ENCODE measurements at places on chromosomes 5 and 9.
A peak's percentile ranks its signal among the peaks of the same experiment; 100 is the strongest.

DNA sequence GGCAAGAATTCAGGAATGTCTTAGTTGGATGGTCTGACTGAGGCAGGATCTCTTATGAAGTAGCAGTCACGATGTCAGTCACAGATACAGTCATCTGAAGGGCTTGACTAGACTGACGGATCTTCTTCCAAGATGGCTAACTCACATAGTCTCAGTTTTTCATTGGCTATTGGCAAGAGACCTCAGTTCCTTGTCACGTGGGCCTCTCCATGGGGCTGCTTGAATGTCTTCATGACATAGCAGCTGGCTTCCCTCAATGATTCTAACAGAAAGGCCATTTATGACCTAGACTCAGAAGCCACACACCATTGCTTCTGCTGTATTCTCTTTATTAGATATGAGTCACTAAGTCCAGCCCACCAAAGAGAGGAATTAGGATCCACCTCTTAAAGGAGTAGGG, 4.7 kb downstream of the APC start:
- no peak for DNase-seq

- peak; percentile 83 for DNase-seq
Measured at GRCh38 chr9:34701023-34701768, 8.7 kb downstream of the CCL21 start.

- no peak for DNase-seq
Measured at GRCh38 chr5:91206734-91207133, 176.4 kb downstream of the ARRDC3 start.

GRCh38 chr5:150058480-150059126, 27.8 kb downstream of the CSF1R start:
- DNase-seq, result no peak

DNA sequence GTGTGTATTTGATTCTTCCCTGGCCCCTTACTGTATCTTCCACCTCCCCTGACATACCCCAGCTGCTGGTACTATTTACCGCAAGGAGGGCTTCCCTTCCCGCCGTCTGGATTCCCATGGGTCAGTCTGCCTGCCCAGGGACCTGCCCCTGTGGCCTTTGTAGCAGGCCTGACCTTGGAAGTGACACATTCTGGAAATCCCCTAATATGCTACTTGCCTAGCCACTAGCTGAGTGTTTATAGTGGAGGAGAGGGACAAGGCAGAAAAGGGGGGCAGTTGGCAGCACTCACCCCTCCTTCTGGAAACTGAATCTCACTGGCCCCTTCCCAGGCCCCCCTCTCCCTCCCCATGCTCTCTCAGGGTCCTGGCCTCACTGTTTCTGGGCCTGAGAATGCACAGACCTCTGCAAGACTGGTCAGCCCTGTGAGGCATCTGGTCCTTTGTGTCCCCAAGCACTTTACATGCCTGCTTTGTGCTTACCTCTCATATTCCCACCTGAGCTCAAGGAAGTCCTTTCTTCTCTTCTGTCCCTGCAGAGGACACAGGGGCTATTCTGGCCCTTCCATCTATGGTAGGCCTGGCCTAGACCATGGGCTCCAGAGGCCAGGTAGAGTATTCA, 8.2 kb upstream of the CCL21 start:
- DNase-seq, result no peak

DNA sequence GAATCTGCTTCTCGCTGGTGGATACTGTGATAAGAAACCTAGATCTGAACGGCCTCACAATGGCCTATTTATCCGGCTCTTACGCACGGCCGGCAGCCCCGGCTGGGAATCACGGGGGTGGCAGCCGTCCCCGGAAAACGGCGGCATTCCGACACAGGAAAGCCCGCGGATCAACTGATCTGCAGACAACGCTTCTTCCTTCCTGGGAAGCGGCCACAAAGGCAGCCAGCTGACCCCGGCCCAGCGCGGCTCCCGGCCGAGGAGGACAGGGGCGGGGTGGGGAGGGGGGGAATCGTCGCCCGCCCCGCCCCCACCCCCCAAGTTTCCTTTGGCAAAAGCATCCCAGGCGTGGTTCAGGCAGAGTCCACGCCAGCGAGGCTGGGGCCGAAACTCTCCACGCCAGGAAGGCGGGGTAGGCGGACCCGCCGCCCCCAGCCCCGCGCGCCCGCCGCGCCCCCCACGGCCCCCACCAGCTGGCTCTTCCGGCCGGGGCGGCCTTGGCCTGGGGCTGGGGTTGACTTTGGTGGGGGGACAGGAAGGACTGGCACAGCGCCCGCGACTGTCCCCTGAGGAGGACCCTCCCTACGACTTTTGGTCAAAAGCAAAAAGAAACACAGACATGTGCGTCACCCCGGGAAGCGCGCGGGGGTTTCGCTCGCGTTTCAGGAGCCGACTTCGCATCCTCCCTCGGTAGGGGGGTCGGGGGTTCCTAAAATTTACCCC, 247.7 kb upstream of the ANKRD55 start:
- peak; percentile 11 for DNase-seq

GRCh38 chr5:89064054-89064453, 181.1 kb upstream of the MEF2C start:
- no peak for DNase-seq

GRCh38 chr5:17339841-17340240, 122.4 kb downstream of the BASP1 start:
- DNase-seq, result no peak

- DNase-seq, result no peak
Measured at GRCh38 chr5:79042188-79042587, 27.3 kb downstream of the DMGDH start.

DNA sequence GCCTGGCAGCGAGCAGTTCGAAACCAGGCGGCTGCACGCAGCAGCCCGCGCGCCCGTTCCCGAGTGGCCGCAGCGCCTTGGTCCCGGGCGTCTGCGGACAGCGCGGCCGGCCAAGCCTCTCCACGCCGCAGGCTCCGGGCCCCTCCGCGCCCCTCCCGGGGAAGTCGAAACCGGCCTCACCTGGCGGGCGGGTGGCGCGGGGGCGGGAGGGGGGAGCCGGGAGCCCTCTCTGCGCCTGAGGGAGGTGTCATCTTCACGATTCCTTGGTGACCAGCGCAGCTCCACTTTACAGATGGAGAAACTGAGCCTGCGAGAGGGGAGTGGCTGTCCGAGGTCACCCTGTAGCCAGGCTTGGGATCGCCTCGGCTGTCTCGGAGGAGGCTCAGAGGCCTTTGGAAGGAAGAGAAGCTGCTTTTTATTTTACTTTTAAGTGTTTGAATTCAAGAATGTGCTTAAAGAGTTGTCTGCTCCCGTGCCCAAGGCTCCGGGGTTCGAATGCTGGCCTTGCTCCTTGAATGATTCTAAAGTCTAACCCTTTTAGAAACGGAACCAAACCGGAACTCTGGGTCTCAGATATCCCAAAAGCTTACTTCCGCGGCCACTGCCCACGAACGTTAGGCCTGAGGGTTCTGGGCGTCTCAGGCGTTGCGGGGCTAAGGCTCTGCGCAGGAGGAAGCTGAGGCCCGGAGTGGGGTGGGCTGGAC, 662 bp downstream of the SUSD3 start:
- no peak for DNase-seq

DNA sequence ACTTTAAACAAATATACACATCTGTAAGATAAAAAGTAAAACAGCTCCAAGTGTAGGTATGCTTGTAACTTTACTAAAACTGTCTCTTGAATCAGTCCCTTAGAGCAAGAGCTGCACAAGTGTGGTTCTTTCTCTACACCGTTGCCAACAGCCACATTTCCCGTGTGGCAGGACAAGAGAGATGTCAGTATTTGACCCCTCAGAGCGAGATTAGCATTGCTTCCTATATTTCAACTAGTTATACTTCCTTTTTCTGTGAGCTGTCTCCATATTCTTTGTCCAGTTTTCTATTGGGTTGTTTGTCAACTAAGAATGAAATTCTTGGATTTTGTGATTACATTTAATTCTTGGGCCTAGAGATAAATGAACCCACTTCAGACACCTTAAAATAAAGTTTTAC, 8.0 kb downstream of the PLIN2 start:
- no peak for DNase-seq

GRCh38 chr5:137146402-137146890, 352.7 kb downstream of the SPOCK1 start:
- DNase-seq, result no peak

- no peak for DNase-seq
Measured at GRCh38 chr5:37005252-37005651, 128.7 kb downstream of the NIPBL start.

GRCh38 chr5:11062397-11062796, 301.4 kb upstream of the DAP start:
- no peak for DNase-seq

DNA sequence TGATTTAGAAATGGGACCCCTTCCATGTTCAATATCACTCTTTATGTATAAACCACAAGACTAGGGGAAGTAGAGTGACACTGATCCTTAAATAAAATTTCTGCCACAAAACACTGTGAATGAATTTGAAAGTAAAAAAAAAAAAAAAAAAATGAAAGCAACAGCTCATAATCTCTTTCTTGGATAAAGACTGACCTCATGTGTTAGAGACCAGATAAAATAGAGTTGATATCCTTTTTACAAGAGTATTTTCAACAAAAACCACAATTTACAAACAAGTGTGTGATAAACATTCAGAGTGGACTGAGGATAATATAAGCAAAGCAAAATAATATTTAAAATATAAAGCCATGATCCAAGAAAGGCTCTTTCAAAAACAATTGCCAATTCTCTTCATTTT, 180.2 kb downstream of the FBXL17 start:
- DNase-seq, result no peak

DNA sequence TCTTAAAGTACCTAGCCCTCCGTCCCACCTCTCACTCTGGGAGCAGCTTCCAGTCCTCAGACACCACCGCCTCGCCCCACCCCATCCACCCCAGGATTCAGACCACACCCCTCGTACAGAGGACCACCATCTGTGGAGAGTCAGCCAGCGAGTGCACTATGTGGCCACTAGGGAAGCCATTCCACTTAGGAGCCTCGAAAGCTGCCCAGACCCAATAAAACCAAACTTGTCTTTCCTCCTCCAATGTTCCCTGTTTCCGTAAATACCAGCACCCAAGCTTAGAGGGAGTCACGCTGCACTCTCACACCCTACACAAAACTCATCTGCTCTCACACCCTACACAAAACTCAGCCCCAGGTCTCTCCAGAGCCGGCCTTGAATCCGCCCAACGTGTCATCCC, 1.9 kb downstream of the GCNT4 start:
- DNase-seq, result no peak

DNA sequence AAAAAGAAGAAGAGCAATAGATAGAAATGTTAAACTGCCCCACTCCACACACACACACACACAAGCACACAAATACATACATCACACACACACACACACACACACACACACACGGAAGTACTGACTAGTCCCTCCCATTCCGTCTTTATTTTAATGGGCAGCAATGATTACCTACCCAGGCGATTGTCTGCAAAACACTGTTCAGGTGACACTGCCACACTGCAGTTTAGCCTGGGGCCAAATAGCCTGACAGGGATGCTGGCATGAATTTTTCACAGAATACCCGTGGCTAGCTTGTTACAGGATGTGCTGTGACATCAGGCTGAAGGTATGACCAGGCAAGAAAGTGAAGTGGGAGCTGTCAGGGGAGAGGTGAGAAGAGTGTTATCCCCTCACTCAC, 86.9 kb downstream of the FRMD3 start:
- no peak for DNase-seq

DNA sequence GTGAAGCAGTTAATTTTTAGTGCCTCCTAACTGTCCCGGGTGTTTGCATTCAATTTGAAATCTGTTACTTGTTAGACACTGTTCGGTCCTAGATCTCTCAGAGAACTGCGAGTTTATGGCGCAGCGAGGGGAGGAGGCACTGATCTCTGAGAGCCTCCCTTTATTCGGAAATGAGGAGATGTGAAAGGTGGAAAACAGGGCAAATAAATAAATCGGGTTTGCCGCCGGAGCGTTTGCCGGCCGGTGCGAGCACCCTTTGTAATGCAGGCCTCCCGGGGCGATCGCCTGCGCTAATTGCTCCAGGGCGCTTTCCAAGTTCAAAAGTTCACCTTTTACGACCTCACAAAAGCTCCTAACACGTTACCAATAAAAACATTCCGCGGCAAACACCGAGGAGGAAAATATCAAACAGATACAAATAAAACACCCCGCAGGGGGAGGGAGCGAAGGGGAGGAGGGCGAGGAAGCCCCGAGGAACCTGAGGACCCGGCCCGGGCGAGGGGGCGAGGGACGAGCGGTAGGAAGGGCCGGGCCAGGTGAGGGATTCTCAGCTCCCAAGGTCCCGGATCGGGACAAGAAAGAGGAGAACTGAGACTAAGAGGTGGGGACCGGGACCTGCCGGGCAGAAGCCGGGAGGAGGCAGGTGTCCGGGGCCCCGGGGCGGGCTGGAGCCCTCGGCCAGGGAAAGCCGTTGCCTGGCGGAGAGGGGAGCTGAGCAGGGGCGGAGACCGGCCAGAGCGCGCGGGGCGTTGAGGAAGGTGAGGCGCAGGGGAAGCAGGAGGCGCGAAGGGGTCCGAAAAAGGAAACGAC, 1.4 kb downstream of the NR6A1 start:
- no peak for DNase-seq
